AG10803 (cell line): ENCODE measurements at places on chromosomes 1 and 21.

DNA sequence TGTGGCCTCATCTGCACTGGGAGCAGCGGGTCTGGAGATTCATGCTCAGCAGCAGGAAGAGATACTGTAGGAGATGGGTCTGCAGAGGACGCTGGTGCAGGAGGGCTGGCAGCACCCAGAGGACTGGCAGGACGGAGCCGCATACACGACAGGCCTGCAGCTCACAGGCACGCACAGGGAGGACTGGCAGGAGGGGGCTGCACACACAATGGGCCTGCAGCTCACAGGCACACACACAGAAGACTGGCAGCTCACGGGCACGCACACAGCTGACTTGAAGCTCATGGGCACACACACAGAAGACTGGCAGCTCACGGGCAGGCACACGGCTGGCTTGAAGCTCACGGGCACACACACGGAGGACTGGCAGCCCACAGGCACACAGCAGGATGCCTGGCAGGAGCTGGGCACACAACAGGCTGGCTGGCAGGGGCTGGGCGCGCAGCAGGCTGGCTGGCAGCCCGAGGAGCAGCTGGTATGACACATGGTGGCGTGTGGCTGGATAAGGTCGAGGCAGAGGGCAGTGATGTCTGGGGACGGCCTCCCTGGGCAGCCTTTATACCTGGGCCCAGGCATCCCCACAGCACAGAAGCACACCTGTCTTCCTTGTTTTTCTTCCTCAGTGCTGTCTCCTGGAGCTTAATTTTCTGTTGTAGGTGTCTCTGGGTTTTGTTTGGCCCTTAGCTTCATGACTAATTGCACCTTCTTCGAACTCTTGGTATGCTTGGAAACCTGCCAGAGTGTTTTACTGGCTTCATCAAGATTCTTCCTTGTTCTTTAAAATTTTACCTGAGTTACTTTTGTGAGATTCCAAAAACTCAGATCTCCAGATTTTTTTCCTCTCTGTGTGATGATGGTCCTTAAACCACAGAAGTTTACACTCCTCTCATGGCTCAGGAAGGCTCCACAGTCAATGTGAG, at the start of gene KRTAP12-2:
KRTAP12-2 (minus strand) TSS at position 527 of the 920 bp plus-strand sequence; CDS start at position 486, 41 bp downstream.
- DNase-seq, result no peak

GRCh38 chr21:35994613-35995012, 65.7 kb downstream of the SETD4 start:
- no peak for DNase-seq

- no peak for DNase-seq
Measured at GRCh38 chr1:228799924-228800323, 64.6 kb downstream of the RHOU start.

DNA sequence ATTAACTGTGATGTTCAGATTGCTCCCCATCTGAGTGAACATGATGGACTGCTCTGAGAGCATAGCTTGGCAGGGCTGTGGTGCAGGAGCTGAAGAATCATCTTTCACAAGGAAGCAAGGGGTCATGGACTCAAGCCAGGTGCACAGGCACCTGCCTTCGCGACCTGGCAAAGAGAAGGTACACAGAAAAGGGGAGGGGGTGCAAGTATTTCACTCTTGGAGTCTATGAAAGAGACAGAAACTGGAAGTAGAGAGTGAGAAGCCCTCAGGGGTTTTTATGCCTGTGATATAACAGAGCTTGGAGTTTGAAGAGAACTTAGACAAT, 232.6 kb upstream of the PLXNA2 start:
- no peak for DNase-seq

DNA sequence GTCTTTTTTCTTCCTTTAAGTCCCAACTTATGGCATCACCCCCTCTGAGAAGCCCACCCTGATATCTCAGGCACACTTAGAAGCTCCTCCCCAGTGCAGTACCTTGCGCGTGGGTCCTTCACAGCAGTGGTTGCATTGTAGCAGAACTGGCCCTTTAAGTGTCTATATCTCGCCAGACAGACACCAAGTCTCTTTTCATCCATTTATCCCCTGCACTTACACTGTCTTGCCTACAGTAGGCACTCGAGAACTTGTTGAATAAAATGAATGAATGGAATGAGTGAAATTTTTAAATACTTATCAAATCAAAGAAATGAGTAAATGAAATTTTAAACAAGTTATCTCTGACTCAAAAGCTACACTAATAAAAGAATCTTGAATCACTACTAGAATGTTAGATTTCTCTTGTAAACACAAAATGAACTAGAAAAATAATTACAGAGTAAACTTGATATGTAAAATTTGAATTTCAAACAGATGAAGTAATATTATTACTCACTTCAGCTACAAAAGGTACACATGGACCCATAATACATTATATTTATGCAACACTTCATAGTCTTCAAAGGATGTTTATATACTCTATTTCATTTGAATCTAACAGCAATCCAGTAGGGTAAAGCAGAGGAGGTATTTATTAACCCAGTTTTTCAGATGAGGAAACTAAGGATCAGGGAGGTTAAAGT, 54.7 kb upstream of the MAN1A2 start:
- DNase-seq, result peak; percentile 52

GRCh38 chr1:56798053-56798471, 21.1 kb downstream of the FYB2 start:
- peak; percentile 53 for DNase-seq

DNA sequence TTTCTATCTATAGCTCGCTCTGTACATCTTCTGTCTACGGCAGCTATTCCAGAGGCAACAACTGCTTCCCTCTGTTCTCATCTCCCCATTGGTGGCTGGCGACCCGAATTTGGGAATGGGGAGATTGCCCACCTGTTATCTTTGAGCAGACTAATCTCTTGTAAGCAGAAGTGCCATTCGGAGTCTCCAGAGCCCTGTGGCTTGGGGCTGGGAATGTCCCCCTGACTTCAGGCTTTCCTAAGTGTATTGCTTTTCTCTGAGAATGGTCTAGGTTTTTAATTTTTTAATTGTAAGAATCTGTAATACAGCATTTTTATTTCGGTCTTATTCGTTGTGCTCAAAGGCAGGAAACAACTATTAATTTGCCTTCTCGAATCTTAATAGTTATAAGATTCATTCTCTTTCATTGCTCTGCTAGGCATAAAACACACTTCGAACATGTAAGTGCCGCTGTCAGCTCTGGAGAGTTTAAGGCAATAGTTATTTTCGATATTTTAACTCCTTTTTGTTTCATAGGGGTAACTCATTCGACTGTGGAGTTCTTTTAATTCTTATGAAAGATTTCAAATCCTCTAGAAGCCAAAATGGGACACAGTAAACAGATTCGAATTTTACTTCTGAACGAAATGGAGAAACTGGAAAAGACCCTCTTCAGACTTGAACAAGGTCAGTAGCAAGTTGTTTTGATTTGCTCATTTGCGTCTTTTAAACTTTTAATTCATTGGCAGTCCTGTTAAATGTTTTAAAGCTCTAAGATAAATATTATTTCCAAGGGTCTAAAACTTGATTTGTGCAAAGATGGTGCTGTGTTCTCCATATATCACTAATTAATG, 514 bp downstream of the AGL start:
- DNase-seq, result peak; percentile 4

GRCh38 chr1:174839211-174839610, 160.5 kb upstream of the CACYBP start:
- DNase-seq, result no peak

DNA sequence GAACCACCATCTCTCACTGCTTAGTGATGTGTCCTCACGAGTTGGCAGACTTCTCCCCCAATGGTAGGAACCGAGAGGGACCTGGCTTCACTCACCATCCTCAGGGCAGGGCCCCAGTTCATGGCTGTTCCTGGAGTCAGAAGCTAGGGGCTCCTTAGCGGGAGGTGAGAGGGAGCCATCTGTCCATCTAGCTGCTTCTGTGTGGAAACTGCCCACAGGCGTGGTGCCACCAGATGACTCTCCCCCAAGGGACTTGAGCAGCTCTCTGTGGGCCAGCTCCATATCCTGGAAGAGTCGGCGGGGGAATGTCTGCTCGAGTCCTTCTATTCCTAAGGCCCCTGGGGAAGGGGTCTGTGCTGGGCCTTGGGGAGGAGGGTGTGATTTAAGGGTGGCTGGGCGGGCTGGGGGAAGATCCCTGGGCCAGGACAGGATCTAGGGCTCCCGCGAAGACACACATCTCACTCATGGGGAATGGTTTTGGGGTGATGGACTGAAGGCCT, 16.3 kb downstream of the LRRC71 start:
- DNase-seq, result no peak

GRCh38 chr1:5481889-5482288, 510.3 kb downstream of the NPHP4 start:
- no peak for DNase-seq

DNA sequence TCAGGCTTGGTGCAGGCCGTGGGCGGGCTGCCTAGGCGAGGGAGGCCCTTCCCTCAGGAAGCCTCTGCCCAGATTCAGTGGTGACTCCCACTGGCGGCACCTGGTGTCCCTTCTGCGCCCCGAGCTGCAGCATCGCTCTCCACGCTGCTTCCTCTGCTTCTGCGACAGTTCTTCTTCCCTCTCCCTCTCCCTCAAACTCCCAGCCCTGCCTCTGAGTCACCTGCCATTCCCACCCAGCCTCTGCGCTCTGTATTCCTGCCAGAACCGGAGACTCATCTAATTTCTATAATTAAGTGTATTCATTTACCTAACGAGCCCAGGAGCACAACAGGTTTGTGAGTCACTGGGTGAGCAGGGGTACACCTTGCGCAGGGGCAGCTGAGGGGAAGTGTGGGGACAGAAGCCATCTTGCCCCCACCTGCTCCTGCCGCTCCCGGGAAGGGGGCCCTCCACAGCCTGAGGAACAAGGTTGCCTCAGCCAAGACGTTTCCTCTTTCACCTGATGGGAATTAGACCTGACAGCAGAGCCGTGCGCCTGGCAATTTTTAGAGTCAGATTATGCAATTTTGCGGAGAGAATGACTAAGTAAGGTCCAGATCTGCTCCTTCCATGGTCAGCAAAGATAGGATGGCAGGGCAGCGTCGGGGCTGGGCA, 19.4 kb downstream of the KCNC4 start:
- no peak for DNase-seq

GRCh38 chr1:66475940-66476339, 58.0 kb upstream of the SGIP1 start:
- DNase-seq, result no peak

DNA sequence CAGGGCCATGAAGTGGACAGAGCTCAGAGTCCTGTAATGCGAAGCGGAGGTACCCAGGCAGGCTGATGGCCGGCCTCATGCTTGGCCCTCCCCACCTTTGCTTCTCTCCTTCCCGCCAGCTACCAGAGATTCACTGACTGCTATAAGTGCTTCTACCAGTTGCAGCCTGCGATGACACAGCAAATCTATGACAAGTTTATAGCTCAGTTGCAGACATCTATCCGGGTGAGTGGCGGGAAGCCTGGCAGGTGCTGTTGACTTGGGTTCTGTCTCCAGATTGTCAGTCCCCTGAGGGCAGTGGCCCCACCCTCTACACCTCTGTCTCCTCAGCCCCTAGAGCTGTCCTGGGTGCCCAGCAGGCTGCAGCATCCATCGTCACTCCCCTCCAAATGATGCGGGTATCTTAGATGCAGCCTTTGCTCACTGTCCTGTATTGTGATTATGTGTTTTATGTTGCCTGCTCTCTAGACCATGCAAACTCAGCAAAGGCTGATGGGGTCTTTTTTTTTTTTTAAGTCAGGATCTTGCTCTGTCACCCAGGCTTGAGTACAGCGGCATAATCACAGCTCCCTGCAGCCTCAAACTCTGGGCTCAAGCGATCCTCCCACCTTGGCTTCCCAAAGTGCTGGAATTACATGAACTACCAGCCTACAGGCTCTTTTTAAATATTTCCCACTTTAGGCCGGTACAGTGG, 9.6 kb upstream of the BGLAP start:
- no peak for DNase-seq

DNA sequence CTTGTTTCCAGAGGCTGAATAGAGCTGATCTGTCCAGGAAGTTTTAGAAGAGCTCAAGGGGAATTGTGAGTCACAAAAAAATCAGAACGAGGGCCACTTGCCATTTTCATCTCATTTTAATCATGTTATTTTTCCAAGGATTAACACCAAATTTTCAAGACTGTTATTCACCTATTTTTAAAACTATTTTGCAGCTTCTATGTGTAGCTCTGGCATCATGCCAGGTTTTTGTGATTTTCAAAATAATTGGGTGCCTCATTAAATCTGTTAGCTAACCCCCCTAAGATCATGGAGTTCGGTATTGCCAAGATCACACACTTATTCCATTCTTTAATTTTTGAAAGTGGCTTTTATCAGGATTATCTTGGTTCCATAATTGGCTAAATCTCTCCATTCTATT, 90.9 kb downstream of the RGS7 start:
- no peak for DNase-seq

DNA sequence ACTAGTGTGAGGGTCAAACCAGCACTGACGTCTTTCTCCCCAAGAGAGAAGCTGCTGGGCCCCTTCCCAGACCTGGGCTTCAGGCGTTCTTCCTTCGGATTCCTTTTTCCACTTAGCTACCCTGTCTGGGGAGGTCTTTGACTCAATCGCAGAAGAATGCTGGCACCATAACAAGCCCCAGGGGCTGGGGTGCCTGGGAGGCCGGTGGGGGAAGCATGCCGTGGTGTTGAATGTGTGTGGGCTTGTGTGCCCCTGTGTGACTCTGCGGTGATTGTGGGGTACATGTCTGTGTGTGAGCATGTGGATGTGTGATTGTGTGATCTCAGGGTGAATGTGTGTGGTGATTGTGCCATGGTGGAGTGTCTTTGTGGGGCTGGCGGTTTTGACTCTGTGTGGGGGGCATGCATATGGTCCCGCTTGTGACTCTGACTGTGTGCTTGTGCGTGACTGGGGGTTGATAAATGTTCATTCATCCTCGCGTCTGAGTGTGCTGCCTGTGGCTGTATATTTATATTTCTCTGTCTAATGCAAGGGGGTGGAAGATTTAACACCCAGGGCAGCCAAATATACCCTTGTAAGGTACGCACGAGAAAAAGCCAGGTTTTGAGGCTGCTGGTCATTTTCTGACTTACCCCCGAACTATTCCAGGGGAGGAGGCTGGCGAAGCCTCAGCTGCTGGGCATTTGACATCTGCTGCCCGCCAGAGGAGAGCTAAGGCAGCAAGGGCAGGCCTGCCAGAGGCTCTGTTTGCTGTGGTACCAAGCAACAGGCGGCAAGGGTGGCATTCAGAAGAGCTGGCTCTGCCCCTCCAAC, 1.1 kb upstream of the SYNC start:
- peak; percentile 96 for DNase-seq

DNA sequence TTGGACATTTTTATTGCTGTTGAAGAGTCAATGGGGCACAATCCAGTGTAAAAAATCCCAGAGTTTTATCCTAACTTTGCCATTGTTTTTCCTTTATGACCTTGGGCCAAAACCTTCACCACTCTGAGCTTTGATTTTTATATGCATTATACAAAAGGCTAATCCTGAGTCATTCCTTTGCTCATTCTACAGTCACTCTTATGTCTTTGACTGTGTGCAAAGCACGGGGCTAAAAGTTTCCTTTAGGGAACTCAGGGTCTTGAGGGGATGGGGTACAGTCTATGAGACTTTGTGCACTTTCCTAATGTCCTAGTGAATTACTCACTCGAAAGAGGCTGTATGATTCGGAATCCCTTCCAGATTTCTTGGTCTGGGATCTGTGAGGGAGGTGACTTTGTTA, 543.2 kb upstream of the CAMK1G start:
- DNase-seq, result no peak

GRCh38 chr1:192524223-192524622, 51.4 kb upstream of the RGS1 start:
- DNase-seq, result peak; percentile 39
